ENCODE measurements at places on chromosomes 6 and 20.

- no peak for DNase-seq
Measured at GRCh38 chr20:24339210-24339641, 130.2 kb upstream of the SYNDIG1 start.

- no peak for DNase-seq
Measured at GRCh38 chr6:170043150-170043819, 247.6 kb downstream of the DLL1 start.

DNA sequence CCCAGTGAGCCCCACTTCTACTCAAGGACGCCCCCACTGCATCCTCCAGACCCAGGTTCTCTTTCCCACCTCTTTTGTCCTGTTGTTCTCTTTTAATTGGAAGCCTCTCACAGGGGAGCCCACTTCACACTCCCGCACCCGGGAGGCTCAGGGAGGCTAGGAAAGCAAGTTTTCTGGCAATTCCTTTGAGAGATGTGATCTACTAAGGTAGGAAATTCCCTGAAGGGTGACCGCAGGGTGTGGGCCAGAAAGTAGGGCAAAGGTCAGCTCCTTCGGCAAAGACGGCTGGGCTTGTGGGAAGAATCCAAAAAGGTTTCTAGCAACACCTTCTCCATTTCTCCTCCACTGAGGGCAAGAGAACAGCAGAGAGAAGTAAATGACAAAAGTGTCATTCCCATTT lies 98.1 kb upstream of the PTPN1 start:
- no peak for DNase-seq

- DNase-seq: no peak
Measured at GRCh38 chr20:47691625-47692024, 93.7 kb downstream of the SULF2 start.

DNA sequence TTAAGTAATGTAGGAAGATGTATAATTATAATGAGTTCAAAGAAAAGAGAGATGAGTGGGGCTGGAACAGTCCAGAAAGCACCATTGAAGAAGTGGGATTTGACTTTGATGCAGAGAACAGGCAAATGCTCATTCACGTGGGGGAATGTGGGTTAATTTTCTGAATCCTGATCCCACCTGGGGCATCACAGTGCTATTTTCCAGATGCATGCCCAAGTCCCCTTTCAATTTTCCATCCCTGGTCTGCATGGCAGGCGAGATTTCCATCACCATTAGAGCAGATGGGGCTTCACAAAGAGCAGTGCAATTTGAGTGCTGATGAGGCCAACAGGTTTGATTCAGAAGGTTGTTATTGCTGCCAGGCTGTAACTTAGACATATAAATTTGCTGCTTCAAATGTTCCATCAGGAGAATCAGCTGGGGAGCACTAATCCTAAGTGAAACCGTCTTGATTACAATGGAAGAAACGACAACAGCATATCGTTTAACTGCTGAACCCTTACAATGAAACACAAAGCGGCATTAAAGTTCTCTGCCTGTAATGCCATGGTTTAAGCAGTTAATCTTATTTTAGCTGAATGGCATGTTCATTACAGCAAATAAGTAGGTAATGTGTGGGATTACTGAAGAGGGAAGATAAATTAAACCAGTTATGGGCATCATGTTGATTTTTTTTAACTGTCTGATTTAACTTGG lies 45.2 kb downstream of the OSTM1 start:
- no peak for DNase-seq

Data from HEK293T (cell line).